ENCODE measurements at places on chromosomes 2 and 18. TPM values are rescaled to one million over a fixed set of nuclear protein-coding genes. Genes with fewer than 3 reads are reported as not detected.

The SERPINB5 gene
- not detected for polyA plus RNA-seq

The UGT1A5 gene
- polyA plus RNA-seq, result not detected

The SMAD4 gene
- 76.5 TPM for polyA plus RNA-seq

The MOGAT1 gene
- 0.20 TPM for polyA plus RNA-seq

The SPC25 gene
- 10.4 TPM for polyA plus RNA-seq

The SP9 gene
- polyA plus RNA-seq, result 1.4 TPM

The CPO gene
- 0.35 TPM for polyA plus RNA-seq

The UGT1A1 gene
- 0.05 TPM for polyA plus RNA-seq

The REEP1 gene
- 123 TPM for polyA plus RNA-seq

The ADI1 gene
- polyA plus RNA-seq, result 50.3 TPM

The SLC38A11 gene
- polyA plus RNA-seq, result 2.2 TPM

The PLEKHB2 gene
- polyA plus RNA-seq, result 125 TPM

The CABYR gene
- 30.3 TPM for polyA plus RNA-seq

The OXER1 gene
- 1.6 TPM for polyA plus RNA-seq

The FSHR gene
- not detected for polyA plus RNA-seq

The EML6 gene
- polyA plus RNA-seq, result 22.6 TPM

The IL37 gene
- polyA plus RNA-seq, result not detected

The ID2 gene
- polyA plus RNA-seq, result 234 TPM

The CRYGC gene
- 0.44 TPM for polyA plus RNA-seq

The CLEC4F gene
- not detected for polyA plus RNA-seq

The TUBA3E gene
- polyA plus RNA-seq, result not detected

The SMAD2 gene
- polyA plus RNA-seq, result 62.7 TPM

The HRH4 gene
- polyA plus RNA-seq, result 0.18 TPM

The ALLC gene
- 0.92 TPM for polyA plus RNA-seq

The MTA3 gene
- 54.8 TPM for polyA plus RNA-seq

Measured in spinal cord (tissue), 10 donors.